ENCODE measurements at places on chromosomes 12 and 14.

DNA sequence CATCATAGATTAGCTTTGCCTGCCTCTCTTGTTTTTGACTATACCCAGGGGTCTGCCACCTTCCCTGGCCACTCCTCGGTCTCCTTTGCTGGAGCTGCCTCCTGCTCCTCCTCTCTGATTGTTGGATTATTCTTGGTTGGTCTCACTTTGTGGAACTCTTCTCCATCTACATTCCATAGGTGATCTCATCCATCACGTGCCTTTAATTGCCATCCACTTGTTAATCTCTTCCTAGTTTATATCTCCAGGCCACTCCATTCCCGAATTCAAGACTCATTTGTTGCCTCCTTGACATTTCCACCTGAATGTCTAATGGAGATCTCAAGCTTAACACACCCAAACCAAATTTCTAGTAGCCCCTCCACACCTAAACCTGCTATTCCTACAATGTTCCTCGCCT lies 5.4 kb downstream of the POLR3B start:
- no peak for DNase-seq

DNA sequence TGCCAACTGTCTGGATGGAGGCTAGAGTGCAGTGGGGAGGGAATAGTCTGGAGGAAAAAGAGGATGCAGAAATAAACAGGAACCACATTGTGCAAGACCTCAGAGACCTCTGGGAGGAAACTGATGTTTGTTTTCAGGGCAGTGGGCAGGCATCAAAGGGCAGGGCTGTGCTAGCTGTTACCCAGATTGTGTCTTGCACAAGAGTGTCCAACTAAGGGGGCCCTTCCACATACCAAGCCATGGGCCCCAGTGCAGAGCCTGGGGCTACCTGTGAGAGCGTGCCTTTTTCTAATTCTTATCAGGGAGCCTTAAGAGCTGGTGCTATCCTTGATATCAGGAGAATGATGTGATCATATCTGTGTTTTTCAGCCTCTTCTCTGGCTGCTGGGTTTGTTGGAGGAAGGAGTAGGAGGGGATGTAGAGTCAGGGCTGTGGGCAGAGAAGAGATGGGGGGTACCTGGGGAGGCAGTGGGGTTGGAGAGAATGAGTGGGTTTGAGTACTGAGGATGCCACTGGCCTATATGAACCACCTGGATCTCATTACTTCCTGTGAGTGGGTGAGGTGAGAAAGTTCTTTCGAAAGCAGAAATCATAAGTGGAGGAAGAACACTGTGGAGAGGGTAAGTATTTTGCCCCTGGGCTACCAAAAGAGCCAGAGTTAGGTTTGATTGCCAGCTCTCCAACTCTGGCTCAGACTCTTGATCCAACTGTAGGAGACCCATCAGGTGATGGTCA lies 259.2 kb upstream of the CRY1 start:
- no peak for DNase-seq

GRCh38 chr14:64061115-64061514 lies 208.3 kb downstream of the SYNE2 start:
- no peak for DNase-seq

DNA sequence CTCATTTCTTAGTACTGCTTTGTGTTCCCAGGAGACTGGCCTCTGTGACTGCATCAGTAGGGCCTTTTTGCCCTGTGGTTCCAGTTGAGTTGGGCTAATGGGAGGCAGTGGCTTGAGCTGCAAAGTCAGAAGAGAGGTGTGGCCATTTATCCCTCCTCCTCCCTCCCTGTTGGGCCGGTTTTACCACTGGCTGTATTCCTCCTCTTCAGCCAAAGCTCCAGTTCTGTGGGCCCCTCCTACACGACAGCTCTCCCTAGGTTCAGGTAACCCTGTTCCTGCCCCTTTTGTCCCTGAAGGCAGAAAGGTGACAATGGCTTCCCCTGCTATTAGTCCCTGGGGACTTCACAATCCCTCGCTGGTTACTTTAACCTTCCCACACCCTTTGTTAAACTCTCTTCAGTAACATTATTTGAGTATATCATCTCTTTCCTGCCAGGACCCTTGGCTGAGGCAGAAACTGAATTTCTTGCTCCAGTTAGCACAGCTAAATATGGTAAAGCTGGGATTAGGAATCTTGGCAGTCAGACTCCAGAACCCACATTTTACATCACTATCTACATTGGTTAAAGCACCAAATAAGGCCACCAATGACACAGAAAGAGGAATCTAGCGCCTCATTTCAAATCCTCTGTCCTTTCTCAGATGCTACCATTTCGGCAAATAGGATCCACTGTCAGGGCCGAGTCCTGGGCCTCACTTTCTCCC lies 121.9 kb upstream of the SLC35F4 start:
- no peak for DNase-seq

GRCh38 chr14:95222151-95222631 lies 64.9 kb upstream of the DICER1 start:
- DNase-seq: no peak

- DNase-seq: no peak
These were observed 523 bp upstream of the VRTN start for GRCh38 chr14:74347795-74348100.

GRCh38 chr12:124605883-124606774 lies 38.7 kb upstream of the NCOR2 start:
- DNase-seq: no peak

- DNase-seq: no peak
These were observed 36.5 kb downstream of the CMKLR1 start for GRCh38 chr12:108302403-108303311.

DNA sequence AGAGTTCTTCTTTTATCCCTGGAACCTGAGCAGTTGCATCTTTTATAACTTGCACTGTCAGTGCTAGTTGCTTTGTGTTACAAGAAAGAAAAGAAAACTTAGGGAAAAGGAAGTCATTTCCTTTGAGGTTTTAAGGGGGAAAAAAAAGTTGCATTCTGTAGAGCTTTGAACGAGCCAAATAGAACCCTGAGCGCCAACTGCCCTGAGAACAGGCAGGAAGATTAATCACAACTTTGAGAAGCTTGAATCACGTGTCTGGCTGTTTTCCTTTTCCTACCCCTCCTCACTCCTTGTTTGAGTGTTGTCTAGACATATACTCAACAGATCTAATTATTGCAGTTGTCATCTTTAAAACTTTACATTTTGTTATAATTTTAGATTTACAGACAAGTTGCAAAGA lies 12.5 kb downstream of the PCNX1 start:
- DNase-seq: no peak

GRCh38 chr12:54164387-54165145 lies 24.2 kb downstream of the SMUG1 start:
- no peak for DNase-seq

- no peak for DNase-seq
These were observed 37.3 kb upstream of the CPM start for GRCh38 chr12:68970306-68970705.

GRCh38 chr12:126369487-126370463 lies 1304.5 kb downstream of the AACS start:
- DNase-seq: no peak

GRCh38 chr12:78271546-78271945 lies 440.9 kb downstream of the NAV3 start:
- DNase-seq: no peak

DNA sequence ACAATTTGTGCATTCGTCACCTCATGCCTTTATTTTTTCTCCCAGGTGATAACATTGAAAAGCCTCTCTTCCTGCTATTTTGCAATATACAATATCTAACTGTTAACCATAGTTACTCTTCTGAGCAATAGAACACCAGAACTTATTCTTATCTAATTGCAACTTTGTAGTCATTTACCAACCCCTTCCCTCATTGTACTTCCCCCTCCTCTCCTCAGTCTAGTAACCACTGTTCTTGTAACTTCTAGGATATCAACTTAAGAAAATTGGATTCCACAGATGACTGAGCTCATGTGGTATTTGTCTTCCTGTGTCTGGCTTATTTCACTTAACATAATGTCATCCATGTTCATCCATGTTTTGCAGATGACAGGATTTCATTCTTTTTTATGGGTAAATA lies 7.6 kb downstream of the MUCL1 start:
- DNase-seq: no peak

DNA sequence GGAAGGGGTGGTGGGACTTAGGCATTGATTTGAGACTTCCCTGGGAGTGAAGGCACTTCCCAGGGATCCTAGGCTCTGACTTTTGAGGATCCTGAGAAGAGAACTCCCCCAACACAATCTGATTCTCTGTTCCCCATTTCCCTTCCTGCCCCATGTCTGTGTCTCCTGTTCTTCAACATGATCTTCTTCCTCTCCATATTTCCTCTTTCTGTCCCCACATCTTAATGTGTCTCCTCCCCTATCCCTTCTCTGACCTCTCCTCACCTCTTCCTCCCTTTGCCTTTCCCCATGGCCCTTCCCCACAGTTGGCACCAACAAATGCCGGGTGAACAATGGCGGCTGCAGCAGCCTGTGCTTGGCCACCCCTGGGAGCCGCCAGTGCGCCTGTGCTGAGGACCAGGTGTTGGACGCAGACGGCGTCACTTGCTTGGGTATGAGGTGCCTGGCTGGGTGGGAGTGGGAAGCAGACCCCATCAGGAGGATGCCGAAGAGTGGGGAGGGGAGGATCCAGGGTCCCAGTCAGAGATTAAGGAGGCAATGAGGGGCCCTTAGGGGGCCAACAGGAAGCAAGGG lies 15.2 kb upstream of the LRP1-AS start:
- DNase-seq: no peak

- DNase-seq: no peak
These were observed 29.4 kb downstream of the SCN8A start for GRCh38 chr12:51620448-51620847.

DNA sequence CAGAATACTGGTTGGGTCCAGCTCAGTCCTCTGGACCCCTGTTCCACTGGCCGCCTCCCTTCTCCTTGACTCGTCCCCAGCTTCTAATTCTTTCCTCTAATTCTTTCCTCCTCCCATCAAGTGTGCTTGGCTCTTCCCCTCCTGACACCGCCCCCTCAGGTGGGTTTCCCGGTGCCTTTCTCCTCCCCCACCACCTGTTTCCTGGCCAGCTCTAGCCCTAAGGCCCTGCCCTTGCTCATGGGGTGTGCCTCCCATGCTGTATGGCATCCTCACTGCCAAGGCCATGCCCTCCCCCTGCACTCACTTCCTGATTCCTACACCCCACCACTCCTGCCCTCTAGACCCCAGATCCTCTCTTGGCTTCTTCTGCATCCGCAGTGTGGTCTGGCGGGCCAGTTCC lies 12.1 kb upstream of the EML1 start:
- no peak for DNase-seq

- DNase-seq: no peak
These were observed 143.7 kb downstream of the AACS start for GRCh38 chr12:125208942-125209341.

DNA sequence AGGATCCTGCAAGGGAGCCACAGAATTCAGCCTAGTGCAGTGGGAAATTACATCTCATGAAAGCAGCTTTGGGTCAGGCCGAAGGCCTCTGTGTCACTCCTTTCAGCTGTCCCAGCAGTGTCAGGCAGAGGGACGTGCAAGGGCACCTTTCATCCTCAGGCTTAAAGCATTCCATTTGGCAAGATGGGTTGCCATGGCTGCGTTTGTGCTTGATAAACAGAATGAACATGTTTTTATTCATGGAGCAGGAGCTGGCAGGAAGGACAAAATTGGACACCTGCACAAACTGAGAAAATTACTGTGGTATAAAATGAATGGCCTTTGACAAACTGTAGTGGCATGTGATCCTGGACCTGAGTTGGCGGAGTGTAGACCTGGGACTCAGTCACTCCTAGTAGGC lies 29.4 kb downstream of the ACAD10 start:
- DNase-seq: no peak

DNA sequence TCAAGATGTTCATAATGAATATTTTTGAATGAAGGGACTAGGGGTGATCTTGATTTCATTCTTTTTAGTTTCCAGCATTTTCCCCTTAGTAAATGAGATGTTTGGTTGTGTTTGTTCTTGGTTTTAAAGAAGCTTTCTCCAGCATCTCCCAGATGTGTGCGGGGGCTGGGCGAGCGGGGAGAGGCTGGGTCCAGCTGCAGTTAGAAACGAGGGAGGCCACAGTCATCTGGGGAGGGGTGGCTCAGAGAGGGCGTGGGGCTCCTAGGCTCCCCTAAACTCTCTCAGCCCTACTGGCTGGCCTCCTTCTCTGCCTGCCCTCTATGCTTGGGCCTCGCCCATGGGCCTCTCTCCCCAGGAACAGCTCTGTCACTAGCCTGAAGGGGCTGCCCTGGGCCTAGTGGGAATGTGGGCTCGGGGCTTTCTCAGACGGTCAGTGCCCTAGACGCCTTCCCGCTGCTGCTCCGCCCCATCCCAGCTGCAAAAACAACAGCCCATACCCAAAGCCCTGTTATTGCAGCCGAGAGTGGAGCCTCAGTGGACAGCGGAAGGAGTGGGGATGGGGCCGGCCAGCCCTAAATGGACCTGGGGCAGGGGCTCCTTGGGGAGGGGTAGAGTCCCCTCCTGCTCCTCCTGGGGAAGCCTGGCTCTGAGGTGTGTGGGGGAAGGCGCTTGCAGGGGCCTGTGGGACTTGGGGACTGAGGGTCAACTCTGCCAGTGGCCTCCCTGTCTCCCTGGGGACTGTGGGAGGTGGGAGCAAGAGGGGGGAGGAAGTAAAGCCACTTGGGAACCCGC lies 18.3 kb upstream of the EIF2B2 start:
- no peak for DNase-seq

- peak; percentile 65 for DNase-seq
These were observed 11.8 kb upstream of the OR6S1 start for GRCh38 chr14:20652996-20653975.

DNA sequence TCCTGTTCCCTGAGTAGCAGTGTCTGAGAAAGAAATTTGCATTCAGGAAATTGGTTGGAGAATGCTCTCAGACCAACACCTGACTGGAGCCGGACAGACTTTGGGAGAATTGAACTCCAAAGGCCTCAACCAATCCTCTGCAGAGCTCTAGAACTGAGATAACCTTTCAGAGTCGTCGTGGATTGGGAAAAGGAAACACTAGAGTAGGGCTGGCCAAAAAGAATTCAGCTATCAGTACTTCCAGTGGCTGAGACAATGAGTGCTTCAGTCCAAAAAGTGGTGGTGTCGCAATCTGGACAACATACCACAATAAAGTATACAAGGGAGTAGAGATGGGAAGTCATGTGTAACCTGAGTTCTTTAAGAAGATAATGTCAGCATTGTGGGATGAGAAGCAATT lies 377.1 kb downstream of the SLC16A7 start:
- DNase-seq: no peak

DNA sequence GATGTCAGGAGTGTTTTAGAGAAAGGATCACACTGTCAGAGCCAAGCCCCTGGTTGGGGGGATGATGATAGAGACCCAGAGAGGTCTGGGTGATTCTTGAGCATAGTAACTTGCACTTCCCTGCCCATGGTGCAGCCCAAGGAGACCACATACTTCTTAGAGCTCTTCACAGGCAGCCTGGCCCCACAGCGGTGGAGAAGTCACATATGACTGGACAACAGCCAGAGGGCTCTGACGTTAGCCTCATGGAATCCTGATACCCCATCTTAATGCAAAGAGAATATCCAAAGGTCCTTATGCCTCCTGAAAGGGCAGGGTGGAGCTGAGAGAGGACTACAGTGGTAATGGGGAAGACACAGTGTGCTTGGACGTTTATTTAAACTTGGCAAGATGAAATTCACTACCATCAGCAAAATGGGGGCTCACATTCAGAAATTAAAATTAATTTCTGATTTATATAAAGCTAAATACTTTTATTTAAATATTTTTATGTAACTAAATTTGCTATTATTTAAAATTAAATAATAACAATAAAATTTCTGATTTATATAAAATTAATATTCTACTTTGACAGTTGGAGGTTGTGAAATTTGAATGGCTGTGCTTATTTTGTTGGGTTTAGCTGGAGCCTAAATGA lies 131.3 kb downstream of the KTN1 start:
- DNase-seq: no peak

Measured in stimulated activated CD4-positive, alpha-beta T cell treated with anti-CD3 and anti-CD28 coated beads, Interleukin-15, amount 100 ng/mL, for 48 hours (primary cell).